ENCODE measurements at places on chromosomes 1 and 21. TPM values are rescaled to one million over a fixed set of nuclear protein-coding genes. Genes with fewer than 3 reads are reported as not detected.

The TTC24 gene
- total RNA-seq: not detected

The FMOD gene
- total RNA-seq: not detected

The SNX7 gene
- 27.3 TPM for total RNA-seq

The KCNQ4 gene
- total RNA-seq: 0.20 TPM

The ARTN gene
- total RNA-seq: 0.41 TPM

The BCL2L15 gene
- total RNA-seq: 0.38 TPM

The KRTAP19-3 gene
- total RNA-seq: not detected

The L1TD1 gene
- total RNA-seq: not detected

The NCDN gene
- 16.3 TPM for total RNA-seq

The H6PD gene
- total RNA-seq: 5.0 TPM

The CCDC185 gene
- not detected for total RNA-seq

The AGBL4 gene
- total RNA-seq: not detected

The CYP4X1 gene
- not detected for total RNA-seq

The RHD gene
- not detected for total RNA-seq

The LCK gene
- total RNA-seq: not detected

The APCS gene
- not detected for total RNA-seq

The LRRN2 gene
- 15.3 TPM for total RNA-seq

The INSRR gene
- not detected for total RNA-seq

The ZNF695 gene
- total RNA-seq: 2.9 TPM

The YRDC gene
- 12.1 TPM for total RNA-seq

The INAVA gene
- total RNA-seq: 46.3 TPM

The PPP1R12B gene
- total RNA-seq: 2.4 TPM

The PGM1 gene
- 37.4 TPM for total RNA-seq

The CADM3 gene
- total RNA-seq: 0.09 TPM

The SLC30A1 gene
- 25.0 TPM for total RNA-seq

The DDR2 gene
- 0.21 TPM for total RNA-seq

The LYST gene
- total RNA-seq: 4.2 TPM

The VSIG8 gene
- total RNA-seq: not detected

The TAL1 gene
- total RNA-seq: not detected

The LIPI gene
- total RNA-seq: not detected

The KRTAP11-1 gene
- not detected for total RNA-seq

The TMEM61 gene
- total RNA-seq: 0.86 TPM

The ADAMTS4 gene
- not detected for total RNA-seq

The CRP gene
- total RNA-seq: not detected

The SPRR5 gene
- not detected for total RNA-seq

The ZSWIM5 gene
- total RNA-seq: 0.46 TPM

All from A549 treated with Mapracorat at 1 μM for 4 hours (cell line).